ENCODE measurements at places on chromosomes 7 and 10. TPM values are rescaled to one million over a fixed set of nuclear protein-coding genes. Genes with fewer than 3 reads are reported as not detected.

GRCh38 chr7:141456298-141456697 is 94.9 kb upstream of the AGK start:
- no peak for DNase-seq

- no peak for DNase-seq
Observed at GRCh38 chr10:33758299-33758698, 423.8 kb upstream of the NRP1 start.

DNA sequence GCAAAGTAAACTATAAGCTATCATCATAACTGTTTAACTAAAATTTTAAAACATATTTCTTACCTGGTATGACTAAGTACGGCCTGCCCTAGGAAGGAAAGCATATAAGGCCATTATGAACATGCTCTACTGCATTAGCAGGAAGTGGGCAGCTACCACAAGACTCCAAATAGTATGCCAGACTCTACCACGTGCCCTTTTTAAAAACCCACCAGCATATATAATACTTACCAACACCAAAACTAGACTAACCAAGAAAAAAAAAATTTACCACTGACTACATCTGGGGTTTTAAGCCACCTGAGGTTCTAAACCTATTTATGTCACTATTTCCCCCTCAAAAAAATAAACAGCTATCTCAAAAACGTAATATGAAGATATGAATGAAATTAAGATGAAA is 30.1 kb downstream of the NUDCD3 start:
- no peak for DNase-seq

- no peak for DNase-seq
Observed at GRCh38 chr10:110073896-110074295, 66.1 kb downstream of the ADD3 start.

- DNase-seq = no peak
Observed at GRCh38 chr10:101670635-101671034, 24.3 kb downstream of the FBXW4 start.

GRCh38 chr7:38187794-38188440 is 9.9 kb downstream of the STARD3NL start:
- no peak for DNase-seq

DNA sequence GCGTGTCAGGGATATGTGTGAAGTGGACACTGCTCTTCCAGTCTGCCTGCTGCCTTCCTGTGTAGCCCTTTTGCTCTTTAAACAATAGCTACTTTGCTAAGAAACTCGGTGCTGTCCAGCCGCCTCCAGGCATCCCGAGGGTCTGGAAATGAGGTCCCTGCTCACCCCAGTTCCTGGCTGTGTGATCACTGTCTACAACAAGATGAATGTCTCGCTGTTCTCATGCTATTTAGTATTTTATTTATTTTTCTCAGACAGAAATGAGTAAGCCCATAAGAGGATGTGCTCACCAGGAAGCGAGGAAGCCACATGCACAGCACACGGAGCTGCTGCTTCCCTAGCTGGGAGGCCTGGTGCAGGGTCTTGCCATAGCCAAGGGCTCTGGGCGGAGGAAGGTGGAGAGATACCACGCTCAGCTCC is 167.0 kb upstream of the PITRM1 start:
- DNase-seq = no peak

- no peak for DNase-seq
Observed at GRCh38 chr10:65394502-65395297, 1531.1 kb upstream of the LRRTM3 start.

DNA sequence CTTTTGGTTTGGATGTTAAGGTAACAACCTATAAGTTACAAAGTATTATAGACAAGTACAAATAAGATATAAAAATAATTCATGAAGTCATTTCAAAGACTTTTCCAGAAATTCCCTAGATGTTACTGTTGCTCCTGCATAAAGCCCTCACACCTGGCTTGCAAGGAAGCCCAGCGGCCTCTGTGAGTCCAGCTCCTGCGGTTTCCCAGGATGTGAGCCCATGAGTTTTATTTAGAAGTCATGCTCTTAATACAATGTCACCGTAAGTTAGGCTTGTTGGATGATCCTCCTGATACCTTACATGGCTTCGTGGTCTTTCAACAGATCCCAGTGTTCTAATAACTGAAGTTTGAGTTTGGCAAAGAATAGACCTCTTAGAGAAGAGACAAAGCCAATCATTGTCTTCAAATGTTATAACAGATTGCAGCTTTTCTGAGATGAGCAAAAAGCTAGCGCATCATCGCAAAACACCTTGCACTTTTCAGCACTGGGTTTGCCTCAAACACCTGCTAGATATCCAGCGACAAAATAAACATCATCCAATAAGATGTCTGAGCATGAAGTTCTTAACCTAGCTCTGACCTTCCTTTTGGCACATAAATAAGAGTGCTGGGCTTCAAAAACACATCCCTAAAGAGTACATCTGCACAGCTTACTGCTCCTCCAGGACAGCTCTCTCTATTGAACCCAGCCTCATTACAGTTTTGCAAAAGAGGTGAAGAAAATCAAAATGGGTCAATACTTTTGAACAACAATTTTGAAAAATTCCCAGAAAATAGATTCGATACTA is 3.6 kb downstream of the FAM171A1 start:
- DNase-seq = no peak

- no peak for DNase-seq
Observed at GRCh38 chr7:121547544-121548092, 151.5 kb upstream of the FAM3C start.

DNA sequence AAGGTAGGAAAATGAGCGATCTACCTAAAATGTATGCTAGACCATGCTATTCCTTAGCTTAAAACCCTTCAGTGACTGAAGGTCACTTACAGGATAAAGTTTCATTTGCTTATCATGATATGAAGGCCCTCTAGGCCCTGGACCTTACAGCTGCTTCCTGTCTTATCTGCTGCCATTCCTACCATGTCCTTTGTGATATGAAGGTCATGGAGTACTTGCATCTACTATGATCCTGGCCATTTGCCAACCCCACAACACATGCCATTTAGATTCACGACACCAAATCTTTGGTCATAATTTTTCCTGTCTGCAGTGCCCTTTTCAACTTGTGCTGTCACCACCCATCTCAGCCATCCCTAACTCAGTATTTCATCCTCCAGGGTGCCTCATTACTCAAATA is 181.8 kb upstream of the MDFIC start:
- DNase-seq = no peak

Gene PTF1A
- not detected for total RNA-seq

Gene WDFY4
- 13.6 TPM for total RNA-seq

Gene TMED4
- total RNA-seq = 129 TPM

Gene CUZD1
- total RNA-seq = 0.96 TPM

Gene SLC18A3
- total RNA-seq = not detected

Gene CYP3A5
- total RNA-seq = 92.0 TPM

Gene LIPK
- total RNA-seq = not detected

Gene CC2D2B
- 1.2 TPM for total RNA-seq

All from omental fat pad (tissue), 4 donors.